Cardiac muscle cell (in vitro differentiated cells and primary cell): ENCODE measurements at places on chromosomes 6 and 20.

- no peaks in the 10 kb centered on the region for H3K27me3 ChIP-seq
- peaks cover 4% of the 10 kb centered on the region for H3K4me1 ChIP-seq
- no peak overlapping the region for H3K27ac ChIP-seq
- no peak for DNase-seq
- H3K36me3 ChIP-seq, result peaks cover 19% of the 10 kb centered on the region
- no peak overlapping the region for H3K4me3 ChIP-seq
Measured at GRCh38 chr6:17836293-17836692, 129.6 kb upstream of the NUP153 start.

DNA sequence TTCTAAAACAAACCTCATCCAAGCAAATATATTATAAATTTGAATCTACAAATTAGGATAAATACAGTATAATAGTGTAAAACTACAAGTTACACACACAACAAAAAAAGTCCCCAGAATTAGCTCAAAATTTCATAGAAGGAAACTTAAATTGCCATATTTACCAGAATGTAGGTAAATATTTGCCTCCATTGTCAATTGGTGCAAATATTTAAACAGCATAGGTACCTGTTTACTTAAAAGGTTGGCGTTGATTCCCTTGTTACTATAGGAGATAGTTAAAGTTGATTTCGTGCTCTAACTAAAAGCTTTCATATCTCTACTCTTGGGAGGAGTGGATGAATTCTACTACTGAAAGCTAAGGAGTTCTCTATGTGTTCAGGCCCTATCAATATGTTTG is 111.6 kb upstream of the TENT5A start:
- no peaks in the 10 kb centered on the region for H3K27me3 ChIP-seq
- H3K4me1 ChIP-seq, result peaks cover 20% of the 10 kb centered on the region
- no peak overlapping the region for H3K4me3 ChIP-seq

- DNase-seq, result peak; percentile 21
- H3K27me3 ChIP-seq, result peaks cover 31% of the 10 kb centered on the region
- H3K36me3 ChIP-seq, result no peaks in the 10 kb centered on the region
- H3K27ac ChIP-seq, result no peak within 1 kb of the TSS
Measured at GRCh38 chr6:136550330-136551071, at the start of gene MAP7. Gene MAP7 (minus strand): TSS chr6:136550422. CDS start chr6:136550408, 14 bp downstream.

- no peaks in the 10 kb centered on the region for H3K27me3 ChIP-seq
- no peaks in the 10 kb centered on the region for H3K4me1 ChIP-seq
- H3K36me3 ChIP-seq, result no peaks in the 10 kb centered on the region
- no peak overlapping the region for H3K4me3 ChIP-seq
- H3K27ac ChIP-seq, result no peak overlapping the region
Measured at GRCh38 chr20:8602389-8603116, 466.3 kb upstream of the PLCB4 start.

GRCh38 chr6:1475174-1475573 is 85.8 kb downstream of the FOXF2 start:
- no peak overlapping the region for H3K4me3 ChIP-seq
- H3K27me3 ChIP-seq, result no peaks in the 10 kb centered on the region
- no peaks in the 10 kb centered on the region for H3K4me1 ChIP-seq
- no peaks in the 10 kb centered on the region for H3K36me3 ChIP-seq

GRCh38 chr20:23201658-23202057 is 115.5 kb upstream of the CD93 start:
- peaks cover 6% of the 10 kb centered on the region for H3K4me1 ChIP-seq
- peaks cover 61% of the 10 kb centered on the region for H3K27me3 ChIP-seq
- H3K4me3 ChIP-seq, result no peak overlapping the region
- DNase-seq, result no peak

DNA sequence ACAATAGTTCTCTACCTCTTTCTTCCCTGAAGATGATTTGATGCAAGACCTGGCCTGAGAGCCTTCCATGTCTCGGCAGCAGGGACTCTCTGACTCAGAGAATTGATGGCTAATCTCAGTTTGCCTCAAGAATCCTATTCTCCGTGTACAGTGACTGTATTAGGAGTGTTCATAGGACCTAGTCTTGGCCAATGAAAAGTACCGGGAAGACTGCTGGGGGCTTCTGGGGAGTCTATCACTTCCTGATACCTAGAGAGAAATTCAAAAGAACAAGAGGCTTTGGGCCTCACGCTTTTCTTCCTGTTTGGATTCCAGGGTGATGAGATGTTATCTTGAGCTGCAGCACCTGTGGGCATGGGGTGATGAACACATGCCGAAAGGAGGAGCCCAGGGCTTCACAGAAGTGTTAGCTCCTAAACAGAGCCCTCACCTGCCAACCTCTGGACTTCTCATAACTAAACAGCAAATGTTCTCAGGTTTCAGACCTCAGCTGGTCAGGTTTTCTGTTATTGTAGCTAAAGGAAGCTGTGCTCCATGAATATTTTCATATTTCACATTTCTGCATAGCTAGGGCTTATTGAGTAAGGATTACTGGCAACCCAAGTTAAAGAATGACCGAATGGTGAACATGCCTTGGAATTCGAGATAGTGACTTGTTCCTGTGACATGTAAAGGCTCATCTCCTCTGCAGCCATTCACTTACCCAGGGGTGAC is 323.1 kb upstream of the AGPAT4 start:
- no peak overlapping the region for H3K4me3 ChIP-seq
- no peak for DNase-seq
- H3K36me3 ChIP-seq, result no peaks in the 10 kb centered on the region
- H3K27me3 ChIP-seq, result no peaks in the 10 kb centered on the region
- H3K27ac ChIP-seq, result no peak overlapping the region
- H3K4me1 ChIP-seq, result no peaks in the 10 kb centered on the region

DNA sequence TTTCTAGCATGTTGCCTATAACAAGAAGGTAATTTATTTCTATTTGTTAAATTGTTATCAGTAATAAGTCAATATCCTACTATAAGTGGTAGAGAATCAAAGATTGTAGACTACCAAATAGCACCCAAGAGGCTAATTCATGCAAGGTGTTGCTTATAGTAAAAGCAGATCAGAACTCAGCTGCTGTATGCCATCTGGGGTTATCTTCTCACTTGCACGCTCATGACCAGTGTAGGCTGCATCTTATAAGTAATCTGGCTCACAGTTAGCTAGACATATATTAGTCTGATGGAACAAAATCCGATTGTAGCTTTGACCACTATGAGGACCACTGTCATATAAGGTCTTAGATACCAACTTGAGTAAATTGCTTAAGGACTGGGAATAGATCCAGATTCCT is 17.0 kb downstream of the TOP1 start:
- H3K27me3 ChIP-seq, result no peaks in the 10 kb centered on the region
- no peaks in the 10 kb centered on the region for H3K36me3 ChIP-seq
- no peak overlapping the region for H3K4me3 ChIP-seq
- peaks cover 46% of the 10 kb centered on the region for H3K4me1 ChIP-seq
- no peak for DNase-seq

- H3K4me1 ChIP-seq, result peaks cover 31% of the 10 kb centered on the region
- H3K36me3 ChIP-seq, result no peaks in the 10 kb centered on the region
- H3K27ac ChIP-seq, result peak overlapping the region; percentile 89
- no peaks in the 10 kb centered on the region for H3K27me3 ChIP-seq
- H3K4me3 ChIP-seq, result no peak overlapping the region
Measured at GRCh38 chr20:11267131-11267761, 593.4 kb upstream of the JAG1 start.

DNA sequence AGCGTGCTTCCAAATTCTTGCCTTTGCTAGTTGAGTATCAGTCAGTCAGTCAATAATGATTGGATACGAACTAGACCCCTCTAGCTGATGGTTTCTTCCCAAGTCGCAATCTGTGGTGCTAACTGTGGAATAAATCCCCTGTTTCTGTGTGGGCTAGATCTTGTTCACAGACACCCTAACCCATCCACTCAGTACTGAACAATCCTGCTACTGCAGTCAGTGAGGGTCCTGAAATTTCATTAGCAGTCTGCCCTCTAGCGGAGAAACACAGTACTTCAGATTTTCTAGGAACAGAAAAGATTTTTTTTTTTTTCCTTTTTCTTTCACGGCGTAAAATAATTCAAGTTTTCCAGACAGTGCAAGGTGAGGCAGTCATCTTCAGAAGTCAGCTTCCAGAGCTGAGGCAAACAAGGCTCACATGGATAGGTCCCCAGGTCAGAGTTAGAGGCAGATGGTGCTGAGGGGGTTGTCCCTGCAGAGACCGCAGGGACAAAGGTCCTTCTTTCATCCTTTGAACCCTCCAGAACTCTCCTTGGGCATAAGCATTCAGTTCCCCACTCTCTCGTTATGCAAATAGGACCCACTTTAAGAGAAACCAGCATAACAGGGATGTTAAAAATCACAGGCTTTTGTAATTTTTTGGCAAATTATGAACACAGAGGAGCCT is 119.6 kb downstream of the SCML4 start:
- no peak overlapping the region for H3K4me3 ChIP-seq
- DNase-seq, result peak; percentile 73
- no peak overlapping the region for H3K27ac ChIP-seq
- no peaks in the 10 kb centered on the region for H3K36me3 ChIP-seq

DNA sequence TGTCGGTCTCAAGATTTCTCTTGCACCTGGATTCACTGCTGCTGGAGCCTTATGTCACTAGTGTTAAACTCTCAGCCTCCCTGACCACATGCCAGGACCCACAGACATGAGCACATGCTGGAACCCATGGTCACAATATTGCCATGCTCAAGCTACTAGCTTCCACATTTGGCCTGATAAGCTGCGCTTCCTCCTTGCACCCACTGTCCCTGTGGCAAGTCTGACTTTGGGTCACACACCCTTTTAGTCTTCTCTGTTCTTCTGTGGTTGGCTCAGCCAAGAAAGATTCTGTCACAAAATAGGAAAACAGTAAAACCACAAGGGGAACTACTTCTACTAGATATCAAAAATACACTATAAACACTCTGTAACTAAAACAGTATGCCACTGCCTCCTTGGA is 68.9 kb upstream of the HDAC2 start:
- no peak overlapping the region for H3K4me3 ChIP-seq
- DNase-seq, result no peak
- H3K4me1 ChIP-seq, result peaks cover 8% of the 10 kb centered on the region
- H3K27ac ChIP-seq, result no peak overlapping the region

DNA sequence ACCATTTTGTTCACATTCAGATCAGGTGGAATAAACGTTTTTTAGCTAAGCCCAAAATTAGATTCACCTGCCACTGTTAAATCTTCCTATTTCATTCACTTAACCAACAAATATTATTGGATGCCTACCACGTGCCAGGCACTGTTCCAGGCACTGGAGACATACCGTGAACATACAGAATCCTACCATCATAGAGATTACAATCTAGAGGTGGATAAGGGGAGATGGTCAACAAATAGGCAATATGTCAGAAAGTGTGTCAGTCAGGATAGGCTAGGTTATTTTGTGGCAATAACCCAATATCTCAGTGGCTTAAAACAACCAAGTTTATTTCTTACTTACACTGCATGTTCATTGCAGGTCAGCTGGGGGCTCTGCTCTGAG is 58.7 kb upstream of the REV3L start:
- no peak for DNase-seq
- H3K27ac ChIP-seq, result no peak overlapping the region
- no peak overlapping the region for H3K4me3 ChIP-seq
- H3K27me3 ChIP-seq, result no peaks in the 10 kb centered on the region

DNA sequence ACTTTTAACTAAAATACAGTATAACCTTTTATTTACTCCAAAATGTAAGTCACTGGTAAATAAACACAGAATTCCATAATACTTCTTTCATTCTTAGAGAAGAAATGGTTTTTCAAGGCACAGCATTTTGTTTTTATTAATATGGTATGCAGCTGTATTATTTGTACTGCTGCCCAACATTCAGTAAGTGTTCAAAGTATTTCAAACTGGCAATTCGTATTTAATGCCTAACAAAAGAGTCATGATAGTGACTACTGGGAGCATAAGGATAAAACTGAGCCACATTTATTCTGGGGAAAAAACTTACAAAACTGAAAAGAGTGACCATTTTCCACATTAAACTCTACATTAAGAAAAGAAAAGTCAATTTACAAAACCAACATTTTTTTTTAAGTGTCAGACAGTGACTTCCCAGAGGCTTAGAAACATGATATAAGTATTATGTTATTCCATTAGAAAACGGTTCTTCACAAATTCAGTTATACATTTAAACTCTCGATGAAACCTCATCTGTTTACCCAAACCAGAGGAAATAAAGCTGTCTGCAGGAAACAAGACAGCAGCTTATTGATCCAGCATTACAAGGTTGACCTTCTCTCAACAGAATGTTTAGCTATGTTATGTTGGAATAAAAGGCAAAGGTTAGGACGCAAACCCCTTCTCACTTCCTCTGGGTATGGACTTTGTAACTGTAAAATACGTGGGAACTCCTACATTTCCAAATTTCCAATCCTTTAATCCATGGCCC is 24.3 kb downstream of the EPB41L2 start:
- H3K27me3 ChIP-seq, result no peaks in the 10 kb centered on the region
- no peak overlapping the region for H3K4me3 ChIP-seq
- H3K36me3 ChIP-seq, result no peaks in the 10 kb centered on the region
- no peak overlapping the region for H3K27ac ChIP-seq
- DNase-seq, result no peak
- no peaks in the 10 kb centered on the region for H3K4me1 ChIP-seq

DNA sequence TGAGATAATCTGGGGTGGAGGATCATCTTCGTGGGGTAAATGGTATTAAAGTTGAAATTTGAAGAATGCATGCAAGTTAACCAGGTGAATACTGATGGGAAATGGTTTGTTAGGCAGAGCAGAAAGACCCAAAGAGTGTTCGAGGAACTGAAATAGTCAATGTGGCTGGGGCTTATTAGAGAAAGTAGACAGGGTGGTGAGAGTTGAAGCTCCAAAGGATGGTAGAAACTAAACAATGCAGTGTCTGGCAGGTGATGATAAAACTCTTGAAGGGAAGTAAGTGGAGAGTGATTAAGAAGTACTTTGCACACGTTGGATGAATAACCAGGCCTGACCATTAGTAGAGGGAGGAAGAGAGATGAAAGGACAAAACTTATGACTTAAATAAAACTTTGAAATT is 39.8 kb upstream of the CENPW start:
- H3K4me1 ChIP-seq, result no peaks in the 10 kb centered on the region
- no peak overlapping the region for H3K27ac ChIP-seq
- H3K36me3 ChIP-seq, result no peaks in the 10 kb centered on the region
- DNase-seq, result peak; percentile 8
- H3K27me3 ChIP-seq, result peaks cover 12% of the 10 kb centered on the region
- H3K4me3 ChIP-seq, result no peak overlapping the region

GRCh38 chr6:130699742-130700141 is 127.5 kb upstream of the SMLR1 start:
- no peaks in the 10 kb centered on the region for H3K27me3 ChIP-seq
- no peaks in the 10 kb centered on the region for H3K4me1 ChIP-seq
- no peak for DNase-seq
- no peak overlapping the region for H3K4me3 ChIP-seq
- H3K27ac ChIP-seq, result no peak overlapping the region
- no peaks in the 10 kb centered on the region for H3K36me3 ChIP-seq

- H3K4me3 ChIP-seq, result no peak overlapping the region
- no peaks in the 10 kb centered on the region for H3K27me3 ChIP-seq
- H3K4me1 ChIP-seq, result peaks cover 4% of the 10 kb centered on the region
- DNase-seq, result no peak
Measured at GRCh38 chr6:76435174-76435573, 362.7 kb upstream of the IMPG1 start.

DNA sequence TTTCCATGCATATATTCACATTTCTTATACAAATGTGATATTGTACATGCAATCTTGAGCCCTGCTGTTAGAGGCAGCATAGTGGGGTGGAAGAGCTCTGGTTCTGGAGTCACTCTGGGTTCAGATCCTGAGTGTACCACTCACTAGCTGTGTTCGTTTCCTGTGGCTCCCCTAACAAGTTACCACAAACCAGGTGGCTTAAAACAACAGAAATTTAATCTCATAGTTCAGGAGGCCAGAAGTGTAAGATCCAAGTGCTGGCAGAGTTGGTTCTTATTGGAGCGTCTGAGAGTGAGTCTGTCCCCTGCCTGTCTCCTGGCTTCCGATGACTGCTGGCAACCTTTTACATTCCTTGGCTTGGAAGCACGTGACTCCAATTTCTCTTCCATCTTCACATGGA is 115.6 kb downstream of the MAP3K7 start:
- no peak overlapping the region for H3K27ac ChIP-seq
- H3K4me3 ChIP-seq, result no peak overlapping the region
- H3K36me3 ChIP-seq, result no peaks in the 10 kb centered on the region
- H3K27me3 ChIP-seq, result no peaks in the 10 kb centered on the region
- no peak for DNase-seq
